ENCODE measurements at places on chromosomes 3 and 15.

GRCh38 chr3:62562017-62562416 is 188.7 kb upstream of the FEZF2 start:
- no peak for DNase-seq

DNA sequence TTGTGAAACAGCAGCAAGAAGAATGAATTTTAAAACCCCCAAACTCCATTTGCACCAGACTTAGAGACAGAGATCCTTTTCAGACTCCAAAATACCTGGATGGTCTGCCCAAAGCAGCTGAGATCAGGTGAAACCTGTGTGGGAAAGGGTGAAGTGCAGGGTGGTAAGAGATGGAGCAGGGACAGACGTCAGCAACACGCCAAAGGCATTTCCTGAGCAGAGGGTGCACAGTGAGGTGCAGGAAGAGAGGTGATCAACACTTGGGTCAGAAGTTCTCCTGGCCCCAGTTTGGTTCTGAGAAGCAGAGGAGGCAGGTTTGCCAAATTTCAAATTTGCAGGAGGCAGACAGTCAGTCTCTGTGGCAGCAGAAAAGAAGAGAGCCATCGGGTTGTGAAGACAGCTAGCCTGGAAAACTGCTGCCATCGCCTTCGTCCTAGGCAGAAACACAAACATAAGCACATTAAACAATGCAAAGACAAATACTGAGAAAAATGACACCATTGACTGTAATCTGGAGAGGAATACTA is 9.8 kb downstream of the CCR4 start:
- no peak for DNase-seq

DNA sequence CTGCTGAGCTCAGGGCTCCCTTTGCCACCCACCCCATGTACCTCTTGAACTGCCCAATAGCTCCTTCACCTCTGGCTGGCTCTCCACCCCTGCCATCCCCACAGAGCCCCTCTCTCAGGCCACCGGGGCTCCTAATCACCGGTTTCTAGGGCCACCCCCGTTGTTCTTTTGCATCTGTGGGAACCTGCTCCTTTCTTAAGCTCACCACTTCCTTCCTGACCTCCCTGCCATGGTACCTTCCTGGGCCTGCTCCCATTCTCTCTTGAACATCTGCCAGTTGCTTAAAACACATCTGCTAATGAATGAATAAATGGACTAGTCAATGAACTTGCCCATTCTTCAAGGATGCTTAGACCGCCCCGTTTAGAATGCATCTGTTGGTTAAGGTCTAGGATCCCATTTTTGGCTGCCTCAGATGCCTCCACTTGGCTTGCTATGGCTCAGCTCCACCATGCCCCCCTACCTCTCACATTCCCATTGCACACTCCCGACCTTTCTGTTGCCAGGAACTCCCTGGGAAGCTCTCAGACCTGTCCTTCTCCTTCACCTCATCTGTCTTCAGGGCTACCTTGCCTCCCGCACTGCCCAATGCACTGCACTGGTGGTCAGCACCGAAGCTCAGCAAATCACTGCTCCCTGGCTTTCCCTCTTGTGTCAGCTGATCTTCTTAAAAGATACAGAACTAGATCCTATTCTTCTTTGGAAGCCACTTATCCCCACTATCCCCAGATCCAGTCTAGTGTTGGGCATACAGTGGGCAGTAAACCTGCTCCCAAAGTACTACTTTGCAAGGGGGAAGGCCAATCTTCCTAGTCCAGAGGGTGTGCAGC is 9.1 kb downstream of the AMOTL2 start:
- DNase-seq: no peak

DNA sequence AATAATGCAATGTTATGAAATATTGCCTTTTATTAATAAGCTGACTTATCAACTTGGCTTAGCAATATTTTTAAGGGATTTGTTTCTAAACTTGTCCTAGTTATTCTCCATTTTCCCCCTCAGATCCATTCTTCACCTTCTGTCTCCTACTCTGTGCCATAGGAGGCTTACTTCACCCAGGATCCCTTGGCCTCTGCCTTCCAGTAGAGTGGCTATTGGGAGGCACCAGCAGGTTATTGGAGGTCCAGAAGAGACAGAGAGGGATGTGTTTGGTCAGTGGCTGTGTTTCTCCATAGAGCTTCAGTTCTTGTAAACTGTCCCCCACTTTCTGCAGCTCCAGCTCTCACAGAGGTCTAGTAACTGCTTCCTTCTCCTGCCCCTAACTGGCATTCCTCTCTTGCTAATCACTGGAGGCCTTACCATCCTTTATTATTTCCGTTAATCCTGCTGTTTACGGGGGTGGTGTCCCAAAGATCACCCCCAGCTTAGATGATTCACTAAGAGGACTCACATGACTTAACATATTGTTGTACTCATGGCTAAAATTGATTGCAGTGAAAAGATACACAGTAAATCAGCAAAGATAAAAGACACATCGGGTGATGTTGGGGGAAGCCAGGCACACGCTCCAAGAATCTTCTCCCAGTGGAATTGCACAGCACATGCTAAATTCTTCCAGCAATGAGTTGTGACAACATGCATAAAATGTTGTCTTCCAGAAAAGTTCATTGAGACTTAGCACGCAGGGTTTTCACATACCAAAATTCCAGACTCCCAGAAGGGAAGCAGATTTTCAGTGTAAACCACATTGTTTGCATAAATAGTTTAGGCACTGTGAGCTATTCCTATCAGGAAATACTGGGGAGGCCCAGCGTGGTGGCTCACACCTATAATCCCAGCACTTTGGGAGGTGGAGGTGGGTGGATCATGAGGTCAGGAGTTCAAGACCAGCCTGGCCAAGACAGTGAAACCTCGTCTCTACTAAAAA is 67.5 kb downstream of the RPL22L1 start:
- no peak for DNase-seq

DNA sequence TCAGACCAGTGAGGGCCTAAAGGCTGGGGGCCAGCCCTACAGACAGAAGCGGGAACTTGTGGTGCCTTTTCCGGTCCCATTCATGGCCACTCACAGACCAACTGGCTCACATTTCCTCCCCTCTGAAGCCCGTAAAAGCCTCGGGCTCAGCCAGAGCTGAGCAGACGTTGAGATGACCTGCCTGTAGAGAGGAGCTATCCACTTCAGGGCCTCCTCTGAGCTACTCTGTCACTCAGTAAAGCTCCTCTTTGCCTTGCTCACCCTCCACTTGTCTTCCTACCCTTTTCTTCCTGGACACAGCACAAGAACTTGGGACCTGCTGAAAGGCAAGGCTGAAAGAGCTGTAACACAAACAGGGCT is 53.5 kb downstream of the SLMAP start:
- no peak for DNase-seq

DNA sequence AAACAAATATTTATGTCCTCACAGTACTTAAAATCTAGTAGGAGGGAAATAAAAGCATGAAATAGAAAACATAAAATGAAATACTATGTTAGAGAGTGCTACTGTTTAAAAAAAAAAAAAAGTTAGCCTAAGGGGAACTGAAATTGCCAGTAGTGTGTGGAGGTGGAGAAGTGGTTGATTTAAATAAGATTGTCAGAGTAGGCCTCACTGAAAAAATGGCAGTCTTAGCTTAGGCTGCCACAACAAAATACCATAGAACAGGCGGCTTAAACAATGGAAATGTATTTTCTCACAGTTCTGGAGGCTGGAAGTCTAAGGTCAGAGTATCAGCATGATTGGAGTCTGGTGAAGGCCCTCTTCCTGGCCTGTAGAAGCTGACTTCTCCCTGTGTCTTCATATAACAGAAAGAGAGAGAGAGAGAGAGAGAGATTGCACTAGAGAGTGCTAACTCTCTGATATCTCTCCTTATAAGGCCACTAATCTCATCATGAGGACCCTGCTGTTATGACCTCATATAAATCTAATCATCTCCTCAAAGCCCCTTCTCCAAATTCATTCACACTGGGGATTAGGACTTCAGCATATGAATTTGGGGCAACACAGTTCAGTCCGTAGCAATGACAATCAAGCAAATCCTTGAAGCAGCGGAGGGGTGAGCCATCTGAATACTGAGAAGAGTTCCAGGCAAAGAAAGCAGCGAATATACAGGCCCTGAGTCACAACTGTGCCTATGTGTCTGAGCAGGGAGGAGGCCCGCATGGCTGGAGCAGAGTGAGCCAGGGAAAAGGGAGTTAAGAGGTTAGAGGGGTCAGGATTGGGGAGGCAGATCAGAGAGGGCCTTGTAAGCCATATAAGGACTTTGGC is 23.6 kb upstream of the LRRC34 start:
- no peak for DNase-seq

- DNase-seq: no peak
Observed at GRCh38 chr3:42635111-42635510, 18.4 kb upstream of the ZBTB47 start.

DNA sequence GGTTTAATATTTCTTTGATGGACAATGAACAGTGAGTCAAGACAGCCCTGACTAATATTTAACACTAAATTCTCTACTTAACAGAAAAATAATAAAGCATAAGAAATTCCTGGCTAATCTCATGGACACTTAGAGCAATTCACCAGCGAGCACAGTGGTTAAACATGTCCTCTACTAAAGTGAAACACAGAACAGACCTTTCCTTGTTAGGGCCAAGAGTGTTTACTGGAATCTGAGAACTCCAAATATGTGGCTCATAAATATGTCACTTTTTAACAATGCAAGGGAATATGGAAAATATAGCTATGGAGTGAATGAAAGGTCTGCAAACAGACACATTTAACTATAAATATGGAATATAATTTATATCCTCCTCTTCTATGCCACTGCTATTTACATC is 18.6 kb upstream of the IGSF10 start:
- no peak for DNase-seq

DNA sequence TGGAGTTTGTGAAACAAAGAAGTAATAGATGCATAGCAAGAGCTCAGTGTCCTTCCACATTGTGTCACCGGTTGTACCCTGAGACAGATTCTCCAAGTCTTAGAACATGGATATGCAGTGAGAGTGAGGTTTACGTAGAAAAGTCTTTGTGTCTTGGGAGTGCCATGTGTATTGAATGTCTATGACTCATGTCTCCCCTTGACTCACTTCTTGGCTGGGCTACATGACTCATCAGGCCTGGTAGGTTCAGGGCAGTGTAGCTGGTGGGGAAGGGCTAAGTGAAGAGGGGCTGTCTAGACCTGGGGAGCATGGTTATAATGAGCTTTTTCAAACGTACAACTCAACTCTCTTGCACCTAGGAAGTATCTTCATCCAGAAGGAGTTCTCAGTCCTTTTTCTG is 167.4 kb downstream of the GAP43 start:
- DNase-seq: peak; percentile 23

DNA sequence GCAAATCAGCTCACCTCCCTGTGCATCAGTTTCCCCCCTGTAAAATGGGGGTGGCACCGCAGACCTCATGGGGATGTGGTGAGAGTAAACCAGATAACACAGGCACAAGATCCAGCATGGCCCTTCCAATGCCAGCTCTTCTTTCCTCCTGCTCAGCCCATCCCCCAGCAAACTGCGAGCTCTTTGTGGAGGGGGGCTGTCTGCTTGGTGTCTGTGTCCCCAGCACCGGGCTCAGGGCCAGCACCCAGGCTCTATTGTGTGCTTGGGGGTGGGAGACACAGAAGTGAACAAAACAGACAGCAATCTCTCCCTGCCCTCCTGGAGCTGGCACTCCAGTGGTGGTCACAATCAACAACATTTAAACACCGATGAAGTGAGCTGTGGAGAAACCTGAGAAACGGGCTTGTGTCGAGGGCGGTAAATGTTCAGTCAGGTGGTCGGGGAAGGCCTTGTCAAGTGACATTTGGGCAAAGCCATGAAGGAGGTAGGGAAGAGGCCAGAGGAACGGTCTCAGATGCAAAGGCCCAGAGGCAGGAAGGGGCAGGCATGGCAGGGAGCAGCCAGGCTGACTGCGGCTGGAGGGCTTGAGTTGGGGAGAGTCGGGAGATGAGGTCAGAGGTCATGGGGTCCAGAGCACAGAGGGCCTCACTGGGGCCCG is 28.4 kb downstream of the GRIP2 start:
- no peak for DNase-seq

DNA sequence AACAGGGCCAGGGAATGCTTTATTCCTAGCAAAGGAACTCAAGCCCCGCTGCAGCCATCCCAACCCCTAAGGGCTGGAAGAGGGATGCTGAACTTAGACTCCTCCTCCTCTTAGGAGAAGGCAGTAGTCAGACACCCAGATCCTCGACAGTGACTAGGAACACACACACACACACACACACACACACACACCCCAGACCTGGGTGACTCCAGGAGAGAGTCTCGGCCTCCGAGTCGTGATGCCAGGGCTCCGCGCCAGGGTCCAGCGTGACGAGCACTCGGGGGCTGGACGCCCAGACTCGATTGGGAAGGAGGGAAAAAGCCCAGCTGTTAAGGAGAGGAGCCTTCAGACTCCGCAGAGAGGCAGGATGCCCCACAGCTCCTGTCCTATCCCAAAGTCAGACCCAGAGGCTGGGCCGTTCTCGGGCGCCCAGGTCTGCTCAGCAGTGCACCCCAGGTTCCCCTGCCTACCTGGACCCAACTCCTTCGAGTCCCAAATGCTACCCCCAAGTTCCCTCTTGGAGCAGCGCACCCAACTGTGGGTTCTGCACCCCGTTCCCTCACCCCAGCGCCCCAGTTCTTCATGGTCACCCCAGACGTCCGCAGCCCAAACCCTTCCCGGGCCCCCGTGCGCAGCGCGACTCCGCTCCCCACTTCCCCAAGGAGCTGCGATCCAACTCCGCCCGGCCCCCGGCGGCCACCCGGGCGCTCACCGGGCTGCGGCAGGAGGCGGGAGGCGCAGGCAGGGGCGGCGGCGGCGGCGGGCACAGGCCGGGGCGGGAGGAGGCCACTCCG is 421 bp downstream of the BMF start:
- no peak for DNase-seq

GRCh38 chr15:82900511-82901060 is 51.9 kb downstream of the HOMER2 start:
- no peak for DNase-seq

GRCh38 chr3:196793246-196793645 is 53.6 kb downstream of the PAK2 start:
- DNase-seq: no peak

GRCh38 chr3:184949251-184949965 is 137.4 kb downstream of the VPS8 start:
- no peak for DNase-seq

DNA sequence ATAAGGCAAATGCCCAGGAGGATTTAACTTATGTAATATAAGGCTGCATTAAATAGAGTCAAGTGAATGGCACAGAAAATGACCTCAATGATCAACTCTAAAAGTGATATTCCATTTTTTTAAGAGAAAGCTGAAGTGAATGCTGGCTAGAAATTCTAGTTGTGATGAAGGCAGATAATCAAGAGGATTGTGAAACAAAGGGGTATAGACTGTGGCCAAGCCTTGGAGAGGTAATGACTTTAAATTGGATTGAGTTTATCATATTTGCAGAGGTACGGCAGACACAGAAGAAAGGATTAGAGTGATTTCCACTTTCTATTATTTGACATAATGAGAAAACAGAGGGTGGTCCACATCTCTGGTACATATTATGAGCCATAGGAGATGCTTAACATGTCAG is 269.2 kb downstream of the MECOM start:
- DNase-seq: no peak

- no peak for DNase-seq
Observed at GRCh38 chr3:111808439-111808838, 50.6 kb upstream of the PHLDB2 start.

- no peak for DNase-seq
Observed at GRCh38 chr3:78183906-78184599, 1144.2 kb downstream of the ROBO2 start.

GRCh38 chr3:42505849-42506410 is 3.5 kb downstream of the VIPR1 start:
- DNase-seq: no peak

- DNase-seq: no peak
Observed at GRCh38 chr3:182241766-182242488, 530.2 kb downstream of the SOX2 start.

GRCh38 chr3:103052236-103052830 is 617.5 kb downstream of the ZPLD1 start:
- no peak for DNase-seq

- DNase-seq: no peak
Observed at GRCh38 chr15:96158938-96159337, 171.6 kb upstream of the NR2F2 start.
